ELR (cell line): ENCODE measurements at places on chromosomes 4 and X.

DNA sequence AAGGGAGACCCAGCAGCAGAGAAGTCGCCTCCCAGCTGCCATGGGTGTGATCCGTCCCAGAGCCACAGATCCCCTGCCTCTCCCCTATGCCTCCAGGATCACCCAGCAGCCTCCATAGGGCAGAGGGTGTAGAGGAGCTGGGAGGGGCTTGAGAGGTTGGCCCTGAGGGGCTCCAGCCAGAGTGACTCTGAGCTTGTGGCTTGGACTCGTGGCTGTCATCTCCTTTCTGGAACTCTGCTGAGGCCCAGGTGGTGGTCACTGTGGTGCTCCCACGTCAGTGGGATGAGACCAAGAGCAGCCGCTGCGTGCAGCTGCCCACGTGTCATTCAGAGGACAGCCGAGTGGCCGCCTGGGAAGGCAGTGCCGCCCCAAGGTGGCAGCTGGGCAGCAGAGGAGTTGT lies 4.2 kb downstream of the TACC3 start:
- no peak for DNase-seq

DNA sequence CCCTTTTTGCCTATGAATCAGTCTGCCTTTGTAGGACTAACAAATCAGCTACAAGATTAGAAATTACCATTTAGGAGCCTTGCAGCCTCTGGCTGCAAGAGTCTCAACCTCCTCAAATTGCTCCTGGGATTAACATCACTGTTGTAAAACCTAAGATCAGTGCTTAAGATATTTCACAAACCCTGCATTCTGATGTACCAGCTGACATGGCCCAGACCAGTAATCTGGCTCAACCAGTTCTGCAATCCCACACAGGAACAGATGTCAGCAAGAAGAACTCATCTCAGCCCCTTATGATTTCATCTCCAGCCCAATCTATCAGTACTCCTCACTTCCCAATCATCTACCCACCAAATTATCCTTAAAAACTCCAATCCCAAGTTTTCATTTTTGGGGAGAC lies 32.5 kb upstream of the AADAT start:
- no peak for DNase-seq

DNA sequence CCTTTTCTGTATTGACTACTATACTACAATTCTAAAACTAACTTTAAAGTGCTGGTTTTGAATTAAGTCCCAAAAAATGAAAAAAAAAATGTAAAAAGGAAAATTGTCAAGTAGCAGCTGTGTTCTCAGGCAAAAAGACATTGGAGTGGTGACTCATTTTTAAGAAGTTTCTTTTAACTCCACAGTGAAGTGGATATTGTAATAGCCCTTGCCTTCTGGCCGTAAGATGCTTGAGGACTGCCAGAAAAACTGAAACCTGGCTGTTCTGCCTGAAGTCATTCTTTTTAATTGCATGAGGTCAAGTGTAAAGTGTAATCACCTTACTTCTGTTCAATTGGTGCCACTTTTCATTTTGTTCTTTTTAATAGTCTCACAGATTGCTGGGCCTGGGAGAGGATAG lies 28.9 kb downstream of the SPANXD start:
- DNase-seq: no peak

GRCh38 chr4:150497612-150498011 lies 84.3 kb upstream of the MAB21L2 start:
- no peak for DNase-seq
